ENCODE measurements at places on chromosomes 12 and 14.

- no peak for DNase-seq
Measured at GRCh38 chr12:4393211-4393610, 13.7 kb upstream of the FGF23 start.

DNA sequence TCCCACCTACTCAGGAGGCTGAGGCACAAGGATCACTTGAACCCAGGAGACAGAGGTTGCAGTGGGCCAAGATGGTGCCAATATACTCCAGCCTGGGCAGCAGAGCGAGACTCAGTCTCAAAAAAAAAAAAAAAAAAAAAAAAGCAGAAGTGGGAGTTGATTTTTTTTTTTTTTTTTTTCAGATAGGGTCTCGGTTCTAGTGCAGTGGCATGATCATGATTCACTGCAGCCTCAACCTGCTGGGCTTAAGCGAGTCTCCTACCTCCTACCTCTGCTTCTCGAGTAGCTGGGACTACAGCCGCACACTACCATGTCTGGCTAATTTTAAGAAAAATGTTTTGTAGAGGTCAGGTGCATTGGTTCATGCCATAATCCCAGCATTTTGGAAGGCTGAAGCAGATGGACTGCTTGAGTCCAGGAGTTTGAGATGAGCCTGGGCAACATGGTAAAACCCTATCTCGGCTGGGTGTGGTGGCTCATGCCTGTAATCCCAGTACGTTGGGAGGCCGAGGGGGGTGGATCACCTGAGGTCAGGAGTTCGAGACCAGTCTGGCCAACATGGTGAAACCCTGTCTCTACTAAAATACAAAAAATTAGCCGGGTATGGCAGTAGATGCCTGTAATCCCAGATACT is 16.3 kb upstream of the HSP90AA1 start:
- DNase-seq = no peak

DNA sequence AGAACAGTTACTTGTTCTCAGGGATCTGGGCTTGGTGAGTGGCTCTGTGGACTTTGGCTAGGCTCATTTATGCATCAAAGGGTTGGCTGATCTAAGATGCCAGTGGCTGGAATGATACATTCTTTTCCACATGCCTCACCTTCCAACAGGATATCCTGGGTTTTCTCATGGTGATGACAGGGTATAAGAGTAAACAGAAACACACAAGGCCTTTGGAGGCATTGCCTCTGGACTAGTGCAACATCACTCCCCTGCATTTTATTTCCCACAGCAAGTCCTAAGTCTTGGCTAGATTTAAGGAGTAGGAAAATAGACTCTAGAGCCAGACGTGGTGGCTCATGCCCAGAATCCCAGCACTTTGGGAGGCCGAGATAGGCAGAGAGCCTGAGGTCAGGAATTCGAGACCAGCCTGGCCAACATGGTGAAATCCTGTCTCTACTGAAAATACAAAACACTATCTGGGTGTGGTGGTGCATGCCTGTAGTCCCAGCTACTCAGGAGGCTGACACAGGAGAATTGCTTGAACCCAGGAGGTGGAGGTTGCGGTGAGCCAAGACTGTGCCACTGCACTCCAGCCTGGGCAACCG is 47.9 kb downstream of the RPH3A start:
- no peak for DNase-seq

GRCh38 chr12:119207063-119207560 is 28.4 kb downstream of the HSPB8 start:
- no peak for DNase-seq

GRCh38 chr12:39010406-39010805 is 105.0 kb upstream of the CPNE8 start:
- DNase-seq = no peak

- no peak for DNase-seq
Measured at GRCh38 chr14:99587460-99588278, 16.3 kb downstream of the CCDC85C start.

- peak; percentile 83 for DNase-seq
Measured at GRCh38 chr14:64338616-64339316, 44.6 kb upstream of the ESR2 start.

DNA sequence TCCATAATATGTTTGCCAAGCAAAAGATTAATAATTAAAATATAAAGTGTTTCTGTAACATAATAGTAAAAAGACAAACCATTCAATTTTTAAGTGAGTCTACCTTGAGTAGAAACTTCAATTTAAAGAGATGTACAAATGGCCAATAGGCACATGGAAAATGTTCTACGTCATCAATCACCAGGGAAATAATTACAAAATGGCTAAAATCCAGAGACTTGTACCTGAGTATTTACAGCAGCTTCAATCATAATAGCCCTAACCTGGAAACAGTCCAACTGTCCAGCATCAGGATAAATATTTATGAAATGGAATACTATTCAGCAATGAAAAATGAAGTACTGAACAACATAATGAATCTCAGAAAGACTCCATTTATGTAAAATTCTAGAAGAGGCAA is 95.5 kb upstream of the FAR2 start:
- DNase-seq = no peak

DNA sequence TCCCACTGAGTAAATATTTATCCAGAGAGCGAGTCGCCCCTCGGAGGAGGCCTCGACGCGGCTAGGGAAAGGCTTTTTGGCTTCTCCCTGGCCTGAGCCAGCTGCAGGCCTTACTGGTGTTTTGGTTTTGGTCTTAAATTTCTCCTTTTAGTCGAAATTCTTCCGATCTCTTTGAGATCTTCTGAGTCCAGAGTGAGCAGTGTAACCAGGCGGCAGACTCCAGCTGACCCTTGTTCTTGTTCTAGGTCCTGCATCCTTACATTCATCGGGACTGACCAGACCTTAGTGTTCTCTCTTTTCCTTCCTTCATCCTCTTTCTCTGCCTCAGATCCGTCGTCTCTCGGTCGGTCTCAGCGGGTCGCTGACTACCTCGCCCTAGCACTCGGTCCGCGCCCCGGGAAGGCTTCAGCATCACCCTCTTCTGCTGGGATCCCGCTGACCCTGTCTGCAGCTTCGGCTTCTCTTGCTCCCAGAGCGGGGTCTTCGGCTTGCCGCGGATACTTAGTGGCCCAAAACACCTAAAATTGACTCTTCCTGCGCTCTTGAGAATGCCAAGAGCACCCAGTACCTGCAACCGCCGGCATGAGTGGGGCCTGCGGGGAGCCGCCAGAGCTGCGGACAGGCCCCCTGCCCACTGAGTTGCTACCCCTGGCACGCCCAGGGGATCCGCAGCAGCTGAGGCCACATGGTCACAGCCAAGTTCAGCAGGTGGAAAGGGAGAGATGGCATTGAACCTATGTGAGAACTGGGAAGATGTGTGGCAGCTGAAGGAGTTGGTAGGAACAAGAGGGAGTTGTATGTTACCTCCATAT is 2.4 kb upstream of the PAX9 start:
- DNase-seq = no peak

DNA sequence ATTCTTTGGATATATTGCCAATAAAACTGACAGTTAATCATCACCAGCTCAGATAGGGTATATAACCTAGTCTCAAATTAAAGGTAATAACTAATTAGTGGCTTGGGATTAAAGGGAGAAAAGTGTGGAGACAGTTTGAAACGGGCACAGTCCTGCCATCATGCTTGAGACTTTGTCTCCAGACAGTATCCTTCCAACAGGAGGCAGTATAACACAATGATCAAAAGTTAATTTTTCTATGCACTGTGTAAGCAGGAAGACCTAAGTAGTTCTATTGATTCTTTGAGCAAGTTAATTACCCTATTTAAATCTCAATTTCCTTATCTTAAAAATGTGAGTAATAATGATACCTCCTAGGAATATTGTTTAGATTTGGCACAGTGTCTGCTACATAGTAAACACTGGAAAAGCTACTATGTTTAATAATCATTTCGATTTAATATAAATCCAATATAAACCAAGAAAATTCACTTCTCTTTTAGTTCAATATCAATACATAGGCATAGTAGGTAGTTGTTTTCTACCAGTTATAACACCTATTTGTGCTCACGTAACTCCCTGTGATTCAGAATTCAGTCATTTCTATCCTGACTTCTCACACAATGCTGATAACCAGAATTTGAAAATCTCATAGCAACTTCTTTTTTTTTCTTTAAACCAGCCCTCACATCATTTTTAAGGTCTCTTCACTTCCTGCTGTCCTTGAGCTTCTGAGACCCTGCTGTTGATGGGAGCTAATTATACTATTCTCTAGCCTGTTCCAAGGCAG is 53.7 kb downstream of the GALNT4 start:
- DNase-seq = no peak

DNA sequence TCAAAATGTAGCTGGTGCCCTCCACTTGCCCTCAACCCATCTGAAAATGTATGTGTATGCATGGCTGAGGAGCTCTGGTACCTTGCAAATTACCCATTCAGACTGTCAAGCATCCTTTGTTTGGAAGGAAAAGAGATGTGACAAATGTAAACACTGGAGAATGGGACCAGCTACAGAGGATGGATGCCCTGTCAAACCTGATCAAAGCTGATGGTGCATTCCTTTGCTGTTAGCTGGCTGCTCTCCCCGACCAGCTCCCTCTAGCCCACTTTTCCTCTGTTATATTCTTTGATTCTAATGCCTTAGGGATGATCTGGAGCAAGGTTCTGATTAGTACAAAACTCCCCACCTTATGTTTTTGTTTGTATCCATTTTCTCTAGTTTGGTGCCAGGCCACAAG is 310.3 kb downstream of the C12orf75 start:
- no peak for DNase-seq
